ENCODE measurements at places on chromosomes 13 and 19. TPM values are rescaled to one million over a fixed set of nuclear protein-coding genes. Genes with fewer than 3 reads are reported as not detected.

The ZNF726 gene
- total RNA-seq = 15.9 TPM

The LIN7B gene
- total RNA-seq = 5.1 TPM

The ZNF784 gene
- 3.9 TPM for total RNA-seq

The RAB20 gene
- 1.4 TPM for total RNA-seq

The TEX101 gene
- total RNA-seq = not detected

The XAB2 gene
- 50.0 TPM for total RNA-seq

The ZNF229 gene
- 0.05 TPM for total RNA-seq

The ZNF155 gene
- 4.5 TPM for total RNA-seq

The ZNF154 gene
- 0.48 TPM for total RNA-seq

The DIAPH3 gene
- 31.3 TPM for total RNA-seq

The LPAR6 gene
- 8.8 TPM for total RNA-seq

The FXYD3 gene
- not detected for total RNA-seq

The CYP2A6 gene
- total RNA-seq = not detected

The CABP5 gene
- total RNA-seq = not detected

The MYO1F gene
- 50.1 TPM for total RNA-seq

The EBI3 gene
- total RNA-seq = 14.2 TPM

The MUC16 gene
- not detected for total RNA-seq

The KIR3DL1 gene
- not detected for total RNA-seq

The YJEFN3 gene
- total RNA-seq = 6.9 TPM

The VSTM1 gene
- total RNA-seq = not detected

The TMC4 gene
- total RNA-seq = 0.27 TPM

The ZNF626 gene
- total RNA-seq = 8.7 TPM

The ZIM2 gene
- total RNA-seq = not detected

The FUT2 gene
- total RNA-seq = not detected

The DACH1 gene
- not detected for total RNA-seq

The KLK12 gene
- not detected for total RNA-seq

The ZNF317 gene
- 31.8 TPM for total RNA-seq

The ZC3H4 gene
- 78.6 TPM for total RNA-seq

The MCEMP1 gene
- not detected for total RNA-seq

The CTXN1 gene
- total RNA-seq = 0.29 TPM

The DOCK6 gene
- 5.8 TPM for total RNA-seq

The ZNF570 gene
- total RNA-seq = 4.3 TPM

The APC2 gene
- total RNA-seq = 0.15 TPM

The CYP4F8 gene
- total RNA-seq = not detected

The TSSK6 gene
- total RNA-seq = 4.7 TPM

The GRK1 gene
- not detected for total RNA-seq

The HCN2 gene
- 1.00 TPM for total RNA-seq

The KLF12 gene
- total RNA-seq = 24.5 TPM

The ZNF492 gene
- 1.9 TPM for total RNA-seq

The ONECUT3 gene
- total RNA-seq = not detected

The SYNE4 gene
- total RNA-seq = 2.0 TPM

The KLF5 gene
- total RNA-seq = 3.3 TPM

The LSM14A gene
- total RNA-seq = 90.0 TPM

The FBN3 gene
- total RNA-seq = not detected

The APLP1 gene
- 1.2 TPM for total RNA-seq

The CEACAM8 gene
- not detected for total RNA-seq

The ERCC5 gene
- total RNA-seq = 53.6 TPM

The CGB8 gene
- not detected for total RNA-seq

The PLVAP gene
- total RNA-seq = not detected

The CBLC gene
- total RNA-seq = not detected

The EDDM13 gene
- total RNA-seq = not detected
